Activated CD4-positive, CD25-positive, alpha-beta regulatory T cell (primary cell): ENCODE measurements at places on chromosomes 1 and 21.
A peak's percentile ranks its signal among the peaks of the same experiment; 100 is the strongest.

DNA sequence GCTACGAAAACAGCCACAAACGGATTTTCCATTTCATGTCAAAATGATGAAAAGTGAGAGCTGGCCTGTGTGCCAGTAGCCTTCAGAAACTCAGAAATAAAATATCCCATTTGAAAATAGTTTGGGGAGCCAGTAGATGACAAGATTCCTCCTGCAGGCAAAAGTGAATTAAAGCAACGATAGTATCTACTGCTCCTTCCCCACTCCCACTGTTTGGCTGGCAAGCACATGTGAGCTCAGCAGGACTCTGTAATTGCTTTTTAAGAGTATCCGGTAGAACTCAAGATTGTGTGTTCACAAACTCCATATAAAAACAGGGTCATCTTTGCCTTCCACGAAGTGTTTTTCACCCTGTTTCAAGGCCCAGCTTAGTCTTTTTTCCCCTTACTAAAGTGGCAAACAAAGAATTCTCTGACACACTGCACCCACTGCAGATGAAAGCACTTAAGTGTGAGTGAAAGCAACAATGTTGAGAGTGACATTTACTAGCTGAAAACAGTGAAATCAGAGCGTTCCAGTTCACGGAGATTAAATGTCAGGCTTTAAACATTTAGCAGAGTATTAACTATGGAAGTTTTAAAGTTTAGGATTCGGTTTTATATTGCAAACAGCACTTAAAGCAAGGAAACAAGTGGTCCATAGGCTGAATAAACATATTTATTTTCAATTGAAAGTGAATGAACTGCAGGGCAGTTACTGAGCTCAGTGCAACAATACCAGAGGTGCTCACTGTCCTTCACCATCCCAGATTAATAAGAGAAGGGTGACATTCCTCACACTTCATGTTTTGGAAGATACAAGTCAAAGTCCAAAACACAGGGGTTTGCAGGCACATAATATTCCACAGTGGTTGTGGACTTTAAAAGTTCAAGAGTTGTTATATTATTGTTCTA, 70.0 kb downstream of the ALG14 start:
- no peak for DNase-seq

- DNase-seq: no peak
These were observed 118.7 kb upstream of the ZBTB40 start for GRCh38 chr1:22332795-22333499.

- DNase-seq: no peak
These were observed 8.6 kb downstream of the OR2L3 start for GRCh38 chr1:248055261-248055660.

- peak; percentile 15 for DNase-seq
These were observed 42.8 kb downstream of the ACP6 start for GRCh38 chr1:147627435-147628110.

GRCh38 chr1:50936321-50936720, 23.7 kb downstream of the FAF1 start:
- no peak for DNase-seq

DNA sequence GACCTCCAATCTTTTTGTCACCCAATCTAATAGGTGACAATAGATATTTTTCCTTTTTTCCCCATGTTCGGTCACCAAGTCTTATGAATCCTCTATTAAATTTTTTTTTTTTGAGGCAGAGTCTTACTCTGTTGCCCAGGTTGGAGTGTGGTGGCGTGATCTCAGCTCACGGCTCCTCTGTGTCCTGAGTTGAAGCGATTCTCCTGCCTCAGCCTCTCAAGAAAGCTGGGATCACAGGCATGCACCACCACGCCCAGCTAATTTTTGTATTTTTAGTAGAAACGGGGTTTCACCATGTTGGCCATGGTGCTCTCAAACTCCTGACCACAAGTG, 42.5 kb upstream of the MTF1 start:
- DNase-seq: no peak

DNA sequence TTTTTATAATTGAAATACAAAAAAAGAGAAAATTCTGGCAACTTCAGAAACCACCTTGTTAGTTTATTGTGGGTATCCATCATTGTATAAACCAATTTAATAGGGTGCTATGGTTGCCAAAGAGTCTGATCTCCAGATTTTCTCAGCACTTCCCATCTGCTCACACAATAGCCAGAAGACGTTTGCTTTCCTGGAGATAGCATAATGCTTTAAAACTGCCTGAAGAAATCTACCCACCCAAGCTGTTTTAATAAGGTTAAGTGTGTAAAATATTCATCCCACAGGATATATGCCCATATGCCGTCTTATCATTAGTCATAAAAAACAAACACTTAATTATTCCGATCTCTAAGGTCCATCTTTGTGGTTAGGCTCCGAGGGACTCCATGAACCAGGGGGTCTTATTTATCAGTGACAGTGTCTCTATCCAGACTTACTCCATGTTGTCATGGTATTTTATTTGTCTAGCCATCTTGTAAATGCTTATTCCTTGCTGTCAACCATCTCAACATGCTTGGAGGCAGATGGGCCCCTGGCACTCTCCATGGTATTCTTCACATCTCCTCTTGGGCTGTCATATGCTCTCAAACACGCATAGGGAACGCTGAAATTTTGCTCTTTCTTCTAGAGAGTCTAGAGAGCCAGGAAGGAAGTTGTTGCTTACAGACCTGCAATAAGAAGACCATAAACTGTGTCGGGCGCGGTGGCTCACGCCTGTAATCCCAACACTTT, 58.5 kb downstream of the MAP10 start:
- DNase-seq: no peak

- no peak for DNase-seq
These were observed 11.5 kb upstream of the KCNJ6 start for GRCh38 chr21:37927711-37928110.

DNA sequence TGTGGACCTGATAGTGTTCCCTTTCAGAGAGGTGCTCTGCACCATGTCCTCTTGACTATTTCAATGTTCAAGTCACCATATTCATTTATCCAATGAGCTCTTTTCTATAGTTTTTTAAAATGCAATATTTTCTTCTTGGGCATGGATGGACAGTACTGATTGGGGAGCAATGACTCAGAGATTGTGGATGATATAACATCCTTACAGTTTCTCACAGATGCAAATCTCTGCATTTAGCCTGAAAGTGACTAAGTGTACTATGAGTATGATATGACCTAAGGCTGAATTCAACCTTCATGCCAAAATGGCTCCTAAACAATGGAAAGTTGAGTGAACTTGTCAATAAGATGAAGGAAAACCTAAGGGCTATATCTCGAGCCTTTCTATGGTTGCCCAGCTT, 36.5 kb downstream of the C4BPA start:
- DNase-seq: no peak

DNA sequence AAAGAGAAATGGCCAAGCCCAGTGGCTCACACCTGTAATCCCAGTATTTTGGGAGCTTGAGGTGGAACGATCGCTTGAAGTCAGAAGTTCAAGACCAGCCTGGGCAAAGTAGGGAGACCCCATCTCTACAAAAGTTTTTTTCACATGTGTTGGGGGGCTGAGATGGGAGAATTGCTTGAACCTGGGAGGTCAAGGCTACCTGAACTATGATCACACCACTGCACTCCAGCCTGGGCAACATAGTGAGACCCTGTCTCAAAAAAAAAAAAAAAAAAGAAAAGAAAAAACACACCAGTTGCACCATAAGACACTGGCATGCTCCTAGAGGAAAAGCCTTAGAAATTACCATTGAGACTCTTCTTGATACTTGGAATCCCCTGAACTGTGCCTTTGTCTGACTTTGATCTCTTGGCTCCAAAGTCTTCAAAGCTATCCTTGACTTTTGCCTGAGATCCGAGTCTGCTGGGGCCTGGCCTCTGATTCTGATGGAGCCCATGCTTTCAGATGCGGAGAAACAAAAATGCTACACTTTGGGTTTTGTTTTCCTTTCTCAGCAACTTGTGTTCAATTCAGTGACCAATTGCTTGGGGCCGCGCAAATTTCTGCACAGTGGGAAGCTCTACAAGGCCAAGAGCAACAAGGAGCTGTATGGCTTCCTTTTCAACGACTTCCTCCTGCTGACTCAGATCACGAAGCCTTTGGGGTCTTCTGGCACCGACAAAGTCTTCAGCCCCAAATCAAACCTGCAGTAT, 33.7 kb downstream of the ATP5PO start:
- no peak for DNase-seq

DNA sequence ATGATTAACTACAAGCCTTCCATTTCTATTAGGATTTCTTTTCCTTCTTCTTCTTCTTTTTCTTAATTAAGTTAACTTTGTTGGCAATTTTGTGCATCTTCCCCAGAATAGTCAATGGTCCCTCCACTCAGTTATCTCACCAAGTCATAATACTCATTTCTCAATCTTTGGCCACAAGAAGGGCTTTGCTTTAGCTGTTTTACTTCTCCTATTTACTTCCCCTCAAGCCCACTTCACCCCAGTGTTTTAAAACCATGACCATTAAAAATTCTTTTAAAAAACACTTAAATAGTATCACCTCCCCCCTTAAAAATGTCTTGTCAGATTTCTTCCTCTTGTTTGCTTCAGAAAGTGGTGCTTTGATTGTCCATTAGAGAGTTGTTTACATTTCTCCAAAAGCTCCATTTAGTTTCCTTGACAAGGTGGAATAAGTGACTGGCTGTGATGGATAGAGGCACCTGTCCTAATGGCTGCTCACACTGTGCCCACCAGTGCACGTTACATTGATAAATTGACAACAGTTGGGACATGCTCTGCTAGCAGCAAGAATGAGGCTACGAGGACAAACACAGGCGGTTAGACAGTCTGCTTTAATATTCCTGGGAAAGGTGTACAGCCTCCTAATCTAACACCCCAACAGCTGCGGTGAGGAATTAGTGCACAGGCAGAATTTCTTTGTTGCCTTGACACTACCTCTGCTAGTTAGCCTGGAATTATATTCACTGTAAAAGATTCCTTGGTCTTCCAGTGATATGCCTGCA, 354.7 kb downstream of the LMO4 start:
- DNase-seq: no peak

DNA sequence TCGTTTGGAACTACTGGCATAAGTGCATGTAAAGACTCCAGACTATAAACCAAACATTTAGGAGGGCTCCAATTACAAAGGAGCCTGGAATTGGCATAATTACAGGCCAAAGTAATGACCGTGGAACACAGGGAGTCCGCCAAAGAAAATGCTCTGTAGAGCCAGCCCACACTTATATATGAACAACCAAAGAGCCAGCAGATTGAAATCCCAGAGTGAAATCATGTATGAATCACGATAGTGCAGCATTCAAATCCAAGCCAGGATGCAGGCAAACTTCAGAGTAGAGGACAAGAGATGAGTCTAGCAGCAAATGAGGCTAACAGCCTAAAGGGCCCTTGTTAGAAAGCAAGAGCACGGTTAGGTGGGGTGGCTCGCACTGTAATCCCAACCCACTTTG, 13.1 kb downstream of the VPS26C start:
- DNase-seq: no peak

DNA sequence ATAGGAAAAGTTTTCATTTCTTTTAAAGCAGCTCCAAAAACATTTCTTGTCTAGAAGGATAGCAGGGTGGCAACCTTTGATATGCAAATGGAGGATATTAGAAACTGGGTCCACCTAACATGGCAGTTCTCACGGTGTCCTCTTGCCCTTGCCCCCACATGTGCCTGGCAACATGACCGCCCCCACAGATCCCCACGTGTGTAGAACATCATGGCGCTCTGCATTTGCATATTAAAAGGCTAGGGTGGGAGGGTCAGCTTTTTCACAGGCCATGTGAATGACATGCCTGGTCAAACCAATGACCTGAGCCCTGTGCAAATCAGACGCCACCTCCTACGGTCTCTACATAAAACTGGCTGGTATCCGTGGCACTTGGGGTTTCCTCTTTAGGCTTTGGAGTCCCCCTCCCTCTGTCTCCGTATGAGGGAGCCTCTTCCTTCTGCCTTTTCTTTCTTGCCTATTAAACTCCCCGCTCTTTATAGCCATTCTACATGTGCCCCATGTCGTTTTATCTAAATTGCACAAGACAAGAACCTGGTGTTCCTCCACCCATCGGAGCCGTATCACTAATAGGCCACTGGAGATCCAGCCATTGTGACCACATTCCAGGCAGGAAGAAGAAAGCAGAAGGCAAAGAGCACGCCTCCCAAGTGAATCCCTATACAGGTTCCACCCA, 71.3 kb downstream of the WDR4 start:
- DNase-seq: no peak
